Activated CD4-positive, CD25-positive, alpha-beta regulatory T cell (primary cell): ENCODE measurements at places on chromosomes 2 and 18.
A peak's percentile ranks its signal among the peaks of the same experiment; 100 is the strongest.

GRCh38 chr2:136653861-136654260 lies 111.5 kb upstream of the THSD7B start:
- no peak for DNase-seq

DNA sequence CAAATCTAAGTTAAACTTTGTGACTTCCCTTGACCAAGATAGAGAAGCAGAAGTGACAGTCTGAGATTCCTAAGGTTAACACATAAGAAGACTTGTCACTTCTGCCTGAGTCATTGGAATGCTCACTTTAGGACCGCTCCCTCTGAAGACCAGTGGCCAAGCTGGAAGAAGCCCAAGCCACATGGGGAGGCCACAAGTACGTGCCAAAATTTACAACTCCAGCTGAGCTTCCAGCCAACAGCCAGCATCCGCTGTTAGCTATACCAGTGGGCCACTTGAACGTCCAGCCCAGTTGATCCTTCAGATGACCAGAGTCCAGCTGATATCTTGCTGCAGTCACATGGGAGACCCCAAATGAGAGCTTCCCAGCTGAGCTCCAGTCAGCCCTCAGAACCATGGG lies 18.1 kb upstream of the ANTXR1 start:
- no peak for DNase-seq

DNA sequence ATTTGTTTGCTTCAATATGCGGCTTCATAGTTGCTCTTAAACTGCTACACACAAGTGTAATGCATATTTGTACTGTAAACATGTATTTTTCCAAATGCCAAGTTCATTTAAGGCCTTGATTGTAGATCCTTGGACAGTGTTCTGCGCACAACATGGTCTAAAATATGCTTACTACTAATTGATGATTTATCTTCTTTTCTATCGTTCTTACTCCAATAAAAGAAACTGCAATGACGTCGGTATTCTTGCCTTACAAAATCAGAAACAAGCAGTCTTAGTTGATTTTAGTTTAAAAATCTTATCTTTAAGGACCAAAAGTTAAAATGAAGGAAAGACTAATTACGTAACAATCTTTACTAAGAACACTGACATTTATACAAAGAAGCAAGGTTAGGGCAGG lies 224.3 kb upstream of the SMAD7 start:
- DNase-seq: no peak

DNA sequence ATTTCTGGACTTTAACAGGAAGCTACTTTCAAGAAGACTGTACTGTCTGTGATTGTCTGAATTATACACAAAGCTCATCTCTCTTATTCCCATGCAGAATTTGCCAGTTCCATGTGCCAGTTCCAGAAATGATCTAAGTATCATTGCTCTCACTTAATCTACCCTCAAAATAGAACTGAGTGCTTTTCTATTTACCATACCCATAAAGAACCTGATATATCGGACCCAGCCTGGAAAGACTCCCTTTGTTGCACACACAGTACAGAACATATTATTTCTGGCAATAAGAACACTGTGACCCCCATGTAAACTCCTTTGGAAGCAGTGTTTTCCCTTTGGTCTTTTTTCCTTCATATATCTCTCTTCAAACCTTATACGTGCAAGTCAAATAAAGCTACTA lies 102.3 kb upstream of the TTN start:
- DNase-seq: no peak

GRCh38 chr18:55588870-55589595 lies 1.0 kb upstream of the TCF4 start:
- no peak for DNase-seq

DNA sequence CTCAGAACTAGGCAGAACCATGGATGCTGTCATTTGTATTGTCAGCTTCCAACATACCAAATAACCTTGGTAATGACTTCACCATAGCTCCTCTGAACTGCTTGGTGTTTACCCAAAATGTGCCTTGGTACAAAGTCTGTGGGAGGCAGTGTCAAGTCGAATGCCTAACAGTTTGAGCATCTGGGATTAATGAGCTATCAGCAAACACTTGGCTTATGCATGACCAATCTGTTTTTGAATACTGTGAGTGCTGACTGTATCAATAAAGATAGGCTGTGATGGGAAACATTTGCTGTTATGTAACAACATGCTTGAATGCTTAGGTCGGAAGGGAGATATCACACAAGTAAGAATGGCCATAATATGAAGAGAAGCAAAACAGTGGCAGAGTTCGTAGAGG lies 455.4 kb downstream of the CMPK2 start:
- no peak for DNase-seq

DNA sequence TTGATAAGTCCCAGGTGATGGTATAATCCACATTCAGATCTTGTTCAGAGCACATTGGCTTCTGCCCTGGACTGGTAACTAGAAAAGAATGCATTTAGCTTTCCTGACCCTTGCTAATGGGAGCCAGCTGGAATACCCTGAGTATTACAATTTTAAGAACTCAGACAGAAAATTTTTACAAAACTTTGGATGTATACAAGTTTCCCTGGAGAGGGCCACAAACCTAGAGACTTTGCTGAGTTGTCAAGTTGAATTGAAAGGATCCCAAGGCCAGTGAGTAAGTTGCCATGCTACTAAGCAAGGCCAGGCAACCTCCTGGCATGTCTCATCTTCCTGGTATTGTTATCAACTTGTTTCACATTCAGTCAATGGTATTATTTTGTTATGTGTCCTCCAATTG lies 20.0 kb upstream of the NABP1 start:
- DNase-seq: no peak

DNA sequence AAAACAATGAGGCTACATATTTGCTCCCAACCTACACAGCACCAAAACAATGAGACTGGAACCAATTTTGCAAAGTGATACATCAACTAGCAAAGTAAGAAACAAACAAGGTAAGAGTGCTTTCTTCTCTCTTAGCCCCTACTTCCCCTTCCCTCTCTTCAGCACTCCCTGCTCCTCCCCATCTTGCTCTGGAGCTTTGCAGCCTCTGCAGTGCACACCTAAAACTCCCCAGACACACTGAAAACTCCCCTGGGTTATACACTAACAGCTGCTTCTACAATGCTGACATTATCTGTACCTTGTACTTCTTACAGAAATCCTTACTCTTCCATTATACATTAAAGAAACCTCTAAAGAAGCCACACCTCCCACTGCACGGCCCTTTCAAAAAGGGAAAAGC lies 93.7 kb downstream of the RBMS1 start:
- DNase-seq: no peak

GRCh38 chr18:63259567-63260379 lies 59.8 kb downstream of the BCL2 start:
- DNase-seq: no peak

- DNase-seq: no peak
Observed at GRCh38 chr18:48003426-48004349, 73.2 kb upstream of the SMAD2 start.

DNA sequence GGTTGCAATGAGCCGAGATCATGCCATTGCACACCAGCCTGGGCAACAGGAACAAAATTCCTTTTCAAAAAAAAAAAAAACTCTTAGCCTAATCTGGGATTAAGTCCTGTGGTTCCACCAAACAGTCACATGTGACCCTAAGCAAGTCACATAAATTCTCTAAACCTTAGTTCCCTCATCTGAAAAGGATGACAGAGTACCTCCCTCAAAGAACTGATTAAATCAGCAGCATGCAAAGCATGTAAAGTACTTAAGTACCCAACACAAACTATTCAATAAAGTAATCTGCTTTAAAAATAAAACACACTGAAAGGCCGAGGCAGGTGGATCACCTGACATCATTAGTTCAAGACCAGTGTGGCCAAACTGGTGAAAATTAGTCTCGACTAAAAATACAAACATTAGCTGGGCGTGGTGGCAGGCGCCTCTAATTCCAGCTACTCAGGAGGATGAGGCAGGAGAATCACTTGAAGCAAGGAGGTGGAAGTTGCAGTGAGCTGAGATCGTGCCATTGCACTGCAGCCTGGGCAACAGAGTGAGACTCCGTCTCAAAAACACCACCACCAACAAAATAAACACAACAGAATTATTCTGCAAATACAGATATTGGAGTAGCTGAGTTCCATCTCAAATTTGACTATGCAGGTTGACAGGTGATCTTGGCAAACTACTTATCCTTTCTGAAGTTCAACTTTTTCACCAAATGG lies 7.0 kb downstream of the USP34 start:
- DNase-seq: no peak

DNA sequence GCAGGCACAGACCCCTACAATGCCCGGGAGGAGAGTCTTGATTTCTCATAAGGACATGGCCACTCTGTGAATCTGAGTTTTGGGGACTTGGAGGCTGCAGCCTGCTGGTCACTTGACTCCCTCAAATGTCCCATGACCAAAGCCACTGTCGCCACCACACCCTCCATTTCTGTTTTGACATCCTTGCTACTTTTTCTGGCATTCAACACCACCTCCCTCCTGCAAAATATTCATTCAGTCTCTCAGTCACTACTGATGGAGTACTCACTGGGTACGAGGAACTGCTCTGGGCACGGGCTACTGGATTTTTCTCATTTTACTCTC lies 208.6 kb upstream of the HAAO start:
- DNase-seq: no peak

DNA sequence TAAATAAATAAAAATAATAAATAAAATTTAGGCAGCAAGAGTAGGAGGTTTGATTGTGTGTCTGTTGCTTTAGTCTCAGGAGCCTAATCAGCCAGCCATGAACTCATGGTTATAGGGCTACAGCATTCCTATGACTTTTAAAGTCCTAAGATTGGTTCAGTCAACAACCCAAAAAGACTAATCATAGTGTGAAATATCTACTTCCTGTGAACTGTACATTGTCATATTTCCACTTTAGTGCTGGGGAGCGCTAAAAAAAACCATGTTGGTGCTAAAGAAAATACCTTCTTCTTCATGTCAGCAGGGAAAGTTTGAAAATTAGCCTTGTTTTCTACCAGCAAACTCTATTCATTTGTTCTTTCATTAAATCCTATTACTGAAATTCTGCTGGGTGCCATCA lies 521.6 kb downstream of the RNF144A start:
- DNase-seq: no peak

- no peak for DNase-seq
Observed at GRCh38 chr2:64359892-64360657, 93.9 kb upstream of the LGALSL start.

DNA sequence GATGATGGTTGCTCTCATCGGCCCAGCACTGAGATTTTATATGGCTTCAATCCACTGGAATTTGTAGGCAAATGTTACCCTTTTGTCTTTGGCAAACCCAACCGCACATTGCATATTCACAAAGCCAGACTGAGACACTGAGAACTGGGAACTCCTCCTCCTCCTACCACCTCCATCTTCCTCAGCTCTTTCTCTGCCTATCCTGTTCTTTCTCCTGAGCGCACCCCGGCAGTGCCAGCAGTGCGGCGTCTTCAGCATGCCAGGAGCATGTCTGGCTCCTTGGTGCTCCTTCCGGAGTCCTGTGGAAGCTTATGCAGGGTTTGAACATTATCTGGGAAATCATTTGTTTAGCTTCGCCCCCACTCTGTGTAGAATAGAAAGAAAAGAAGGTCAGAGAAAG lies 50.8 kb downstream of the TRIB2 start:
- no peak for DNase-seq

- no peak for DNase-seq
Observed at GRCh38 chr18:13493725-13494124, 232.6 kb downstream of the FAM210A start.

GRCh38 chr2:110157153-110157793 lies 41.7 kb upstream of the MALL start:
- no peak for DNase-seq

- no peak for DNase-seq
Observed at GRCh38 chr2:81858998-81859397, 1554.4 kb upstream of the LRRTM1 start.

- no peak for DNase-seq
Observed at GRCh38 chr2:10006236-10007161, 36.9 kb upstream of the KLF11 start.

DNA sequence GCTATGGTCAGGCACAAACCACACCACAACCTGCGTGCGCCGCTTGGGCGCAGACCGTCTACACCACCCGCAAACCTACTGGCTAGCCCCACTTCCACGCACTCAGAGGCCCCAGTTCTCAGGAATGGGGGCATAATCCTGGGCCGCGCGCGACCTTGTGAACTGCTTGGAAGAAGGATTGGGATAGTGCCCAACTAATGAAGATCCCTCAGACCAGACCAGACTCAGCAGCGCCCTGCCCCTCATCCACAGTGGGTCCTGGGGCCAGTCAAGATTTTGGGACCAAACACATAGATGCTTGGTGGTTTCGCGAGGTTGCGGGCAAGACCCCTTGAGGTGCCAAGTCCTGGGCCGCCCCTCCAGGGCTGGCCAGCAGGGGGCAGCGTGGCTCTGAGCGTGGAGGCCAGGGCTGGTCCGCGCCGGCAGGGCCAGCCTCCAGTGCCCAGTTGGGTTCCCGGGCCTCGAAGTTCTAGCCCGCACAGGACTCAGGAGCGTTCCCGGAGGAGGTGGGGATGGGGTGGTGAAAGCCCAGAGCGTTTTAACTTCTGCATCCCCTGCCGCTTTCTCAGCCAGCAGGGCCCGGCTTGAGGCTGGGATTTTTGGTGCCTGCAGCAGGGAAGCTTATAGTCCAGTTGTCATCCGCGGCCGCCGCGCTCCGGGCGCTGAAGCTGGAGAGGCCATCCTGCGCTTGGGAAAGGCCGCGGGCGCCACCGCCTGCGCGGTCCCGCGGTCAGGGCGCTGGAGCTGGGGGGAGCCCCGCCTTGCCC lies 8.3 kb downstream of the OSR1 start:
- DNase-seq: peak; percentile 26

DNA sequence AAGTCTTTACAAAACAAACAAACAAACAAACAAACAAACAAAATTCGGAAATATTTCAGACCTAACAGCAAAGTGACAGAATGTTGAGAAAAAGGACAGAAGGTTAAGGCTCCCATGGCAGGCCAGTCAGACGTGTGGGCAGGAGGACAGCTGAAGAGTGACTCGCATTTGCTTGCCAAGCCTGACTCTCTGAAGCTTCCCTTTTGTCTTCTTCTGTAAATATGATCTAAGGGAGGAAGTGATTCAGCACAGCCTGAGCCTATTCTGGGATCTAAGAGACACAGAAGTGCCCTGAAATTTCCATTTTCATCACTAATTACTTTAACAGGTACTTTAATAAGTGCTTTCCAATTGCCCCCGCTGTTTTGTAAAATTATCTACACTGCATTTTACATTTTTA lies 134.0 kb upstream of the LYPD1 start:
- no peak for DNase-seq

GRCh38 chr2:141555876-141556470 lies 574.8 kb downstream of the LRP1B start:
- no peak for DNase-seq

DNA sequence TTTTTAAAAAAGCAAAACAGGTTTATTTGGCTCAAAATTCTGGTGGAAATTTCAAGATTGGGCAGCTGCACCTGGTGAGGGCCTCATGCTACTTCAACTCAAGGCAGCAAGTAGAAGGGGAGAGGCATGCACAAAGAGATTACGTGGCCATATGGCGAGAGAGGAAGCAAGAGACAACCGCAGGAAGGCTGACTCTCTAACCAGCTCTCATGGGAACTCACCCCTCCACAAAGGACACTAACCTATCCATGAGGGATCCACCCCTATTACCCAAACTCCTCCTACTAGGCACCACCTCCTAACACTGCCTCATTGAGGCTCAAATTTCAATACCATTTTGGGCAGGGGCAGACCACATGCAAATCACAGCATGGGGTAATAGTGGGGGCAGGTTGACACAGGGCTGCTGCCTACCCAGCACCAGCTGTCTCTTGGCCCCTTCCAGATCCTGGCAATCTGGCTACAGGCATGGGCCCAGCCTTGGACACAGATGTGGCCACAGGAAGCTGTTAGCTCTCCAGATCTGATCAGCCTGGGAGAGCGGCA lies 2.0 kb upstream of the CAPN10 start:
- DNase-seq: no peak
